ENCODE measurements at places on chromosomes 13 and 19.
A peak's percentile ranks its signal among the peaks of the same experiment; 100 is the strongest.

DNA sequence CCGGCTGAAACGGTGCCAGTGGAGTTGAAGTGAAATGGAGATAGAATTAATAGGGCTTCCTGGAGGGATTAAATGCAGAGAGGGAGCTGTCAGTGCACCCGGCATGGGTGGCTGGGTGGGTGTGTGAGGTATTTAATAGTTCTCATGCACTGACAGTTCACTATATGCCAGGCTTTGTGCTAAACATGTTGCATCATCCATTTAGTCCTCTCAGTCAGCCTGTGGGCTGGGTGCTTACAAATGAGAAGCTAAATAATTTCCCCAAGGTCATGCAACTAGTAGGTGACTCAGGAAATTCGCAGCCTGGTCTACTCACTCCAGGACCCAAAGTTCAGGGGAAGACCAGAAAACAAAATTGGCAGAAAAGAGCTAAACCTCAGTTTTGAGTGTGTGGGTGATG is 63.5 kb upstream of the SPATA13 start:
- DNase-seq: peak; percentile 10

DNA sequence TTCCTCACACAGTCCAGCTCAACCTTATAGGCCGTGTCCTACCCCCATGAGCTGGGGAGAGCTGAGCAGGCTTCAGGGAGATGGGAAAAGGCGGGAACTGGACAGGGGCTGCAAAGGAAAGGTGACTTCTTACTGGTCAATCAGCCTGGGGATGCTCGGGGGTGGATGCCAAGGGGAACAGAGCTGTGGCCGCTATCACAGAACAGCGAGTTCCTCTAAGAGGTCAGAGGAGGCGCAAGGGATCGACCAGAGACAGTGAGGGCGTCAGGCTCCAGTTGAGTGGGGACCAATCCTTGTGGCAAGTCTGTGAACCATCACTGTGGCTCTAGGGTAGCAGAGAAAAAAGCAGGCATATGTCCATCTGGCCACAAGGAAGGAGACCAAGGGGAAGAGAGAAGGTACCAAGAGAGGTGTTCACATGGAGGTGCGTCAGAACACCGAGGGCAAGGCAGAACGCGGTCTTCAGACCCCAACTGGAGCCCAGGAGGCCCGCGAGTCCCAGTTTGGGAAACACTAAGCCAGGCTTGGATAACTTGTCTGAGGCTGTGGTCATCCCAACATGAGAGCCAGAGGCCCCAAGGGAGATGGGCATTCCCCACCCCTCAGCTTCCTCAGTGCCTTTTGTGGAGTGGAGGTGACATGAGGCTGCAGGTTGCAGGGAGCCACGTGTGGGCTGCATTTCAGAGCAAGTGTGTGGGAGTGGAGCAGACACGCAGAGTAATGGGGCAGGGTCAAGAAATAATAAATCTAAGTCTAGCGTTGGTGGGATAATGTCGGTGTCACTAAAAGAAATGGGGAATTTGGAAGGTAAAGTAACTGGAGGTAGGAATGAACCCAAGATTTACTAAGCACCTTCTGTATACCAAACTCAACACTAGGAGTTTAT is 3.9 kb downstream of the F10 start:
- DNase-seq: no peak

DNA sequence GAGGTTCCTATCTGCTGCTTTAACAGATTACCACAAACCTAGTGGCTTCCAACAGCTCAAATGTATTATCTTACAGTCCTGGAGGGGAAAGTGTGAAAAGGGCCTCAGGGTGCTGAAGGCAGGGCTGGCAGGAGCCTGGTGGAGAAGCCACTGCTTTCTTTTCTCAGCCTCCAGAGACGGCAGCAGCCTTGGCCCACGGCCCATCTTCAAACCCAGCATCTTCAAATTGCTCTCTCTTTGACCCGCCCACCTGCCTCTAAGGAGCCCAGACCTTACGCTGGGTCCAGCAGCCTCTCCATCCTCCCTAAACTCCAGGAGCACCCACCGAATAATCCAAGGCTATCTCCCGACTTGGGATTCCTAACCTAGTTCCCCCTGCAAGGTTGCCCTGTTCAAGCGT is 35.6 kb downstream of the C13orf46 start:
- no peak for DNase-seq

- no peak for DNase-seq
These were observed 43.7 kb downstream of the FOXO1 start for GRCh38 chr13:40622761-40623160.

DNA sequence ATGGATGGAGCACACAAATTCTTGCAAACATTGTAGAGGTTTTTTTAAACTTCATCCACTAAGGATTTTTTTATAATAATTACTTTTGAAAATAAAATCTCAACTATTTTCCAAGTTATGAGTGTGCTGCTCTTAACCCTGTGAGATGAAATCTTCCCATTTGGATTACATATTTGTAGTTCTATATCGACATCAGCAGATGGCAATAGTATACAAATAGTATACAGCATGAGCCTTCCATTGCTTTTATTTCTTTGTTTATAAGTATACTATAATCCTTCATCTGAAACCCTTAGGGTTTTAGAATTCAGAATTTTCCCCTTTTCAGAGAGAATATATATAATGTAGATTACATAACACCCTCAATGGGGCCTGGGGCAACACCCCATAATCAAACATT is 70.5 kb downstream of the GJA3 start:
- DNase-seq: peak; percentile 38

- no peak for DNase-seq
These were observed 421.9 kb upstream of the PCDH9 start for GRCh38 chr13:67651908-67652465.

DNA sequence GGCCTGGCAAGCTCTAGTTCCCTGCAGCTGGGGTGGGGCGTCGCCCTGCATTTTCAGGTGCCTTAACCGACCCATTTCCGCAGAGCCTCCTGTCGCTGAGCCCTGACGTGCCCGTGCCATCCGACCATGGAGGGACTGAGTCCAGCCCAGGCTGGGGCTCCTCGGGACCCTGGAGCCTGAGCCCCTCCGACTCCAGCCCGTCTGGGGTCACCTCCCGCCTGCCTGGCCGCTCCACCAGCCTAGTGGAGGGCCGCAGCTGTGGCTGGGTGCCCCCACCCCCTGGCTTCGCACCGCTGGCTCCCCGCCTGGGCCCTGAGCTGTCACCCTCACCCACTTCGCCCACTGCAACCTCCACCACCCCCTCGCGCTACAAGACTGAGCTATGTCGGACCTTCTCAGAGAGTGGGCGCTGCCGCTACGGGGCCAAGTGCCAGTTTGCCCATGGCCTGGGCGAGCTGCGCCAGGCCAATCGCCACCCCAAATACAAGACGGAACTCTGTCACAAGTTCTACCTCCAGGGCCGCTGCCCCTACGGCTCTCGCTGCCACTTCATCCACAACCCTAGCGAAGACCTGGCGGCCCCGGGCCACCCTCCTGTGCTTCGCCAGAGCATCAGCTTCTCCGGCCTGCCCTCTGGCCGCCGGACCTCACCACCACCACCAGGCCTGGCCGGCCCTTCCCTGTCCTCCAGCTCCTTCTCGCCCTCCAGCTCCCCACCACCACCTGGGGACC is 1.2 kb downstream of the ZFP36 start:
- peak; percentile 77 for DNase-seq

DNA sequence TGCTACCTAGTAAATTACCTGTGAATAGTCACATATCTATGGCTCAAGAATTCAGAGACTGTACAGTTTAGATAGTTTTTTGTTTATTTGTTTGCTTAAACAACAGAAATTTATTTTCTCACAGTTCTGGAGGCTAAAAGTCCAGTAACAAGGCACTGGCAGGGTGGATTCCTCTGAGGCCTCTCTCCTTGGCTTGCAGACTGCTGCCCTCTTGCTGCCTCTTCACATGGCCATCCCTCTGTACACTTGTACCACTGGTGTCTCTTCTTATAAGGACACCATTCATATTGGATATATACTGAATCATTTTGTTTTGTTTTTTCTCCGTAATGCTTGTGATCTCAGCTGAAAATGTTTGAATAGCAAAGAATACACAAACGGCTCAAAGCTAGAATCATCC is 56.4 kb upstream of the MIR17HG start:
- DNase-seq: no peak

GRCh38 chr19:11435833-11436313 is 438 bp downstream of the PRKCSH start:
- DNase-seq: peak; percentile 62

- no peak for DNase-seq
These were observed 58.2 kb upstream of the XPO4 start for GRCh38 chr13:20960663-20961309.

- DNase-seq: no peak
These were observed 890.1 kb upstream of the PCDH20 start for GRCh38 chr13:62305756-62306155.

DNA sequence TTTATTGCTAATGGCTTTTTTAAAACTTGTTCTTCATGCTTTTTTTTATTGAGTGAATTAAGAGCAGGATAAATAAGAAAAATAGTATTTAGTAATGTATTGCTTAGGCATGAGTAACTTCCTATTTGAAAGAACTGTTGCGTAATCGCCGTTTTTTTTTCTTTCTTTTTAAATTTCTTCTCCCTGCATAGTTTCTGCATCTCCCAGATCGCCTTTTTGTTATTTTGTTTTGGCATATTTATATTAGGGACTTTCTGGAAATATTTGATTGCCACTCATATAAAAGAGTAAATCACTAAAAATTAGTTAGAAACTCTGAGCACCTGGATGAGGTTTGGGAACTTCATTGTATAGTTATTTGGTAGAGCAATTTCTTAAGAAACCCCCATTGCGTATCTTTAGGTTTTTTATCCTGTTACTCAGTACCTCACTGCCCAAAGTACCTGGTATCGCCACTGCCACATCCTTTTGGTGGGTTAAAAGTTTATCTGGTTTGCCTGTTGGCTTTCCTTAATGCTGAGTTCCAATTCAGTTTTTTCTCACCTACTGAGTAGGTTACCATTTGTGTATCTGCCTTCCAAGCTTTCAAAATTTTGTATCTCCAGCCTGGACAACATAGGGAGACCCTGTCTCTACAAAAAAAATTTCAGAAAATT is 36.2 kb upstream of the LPAR6 start:
- peak; percentile 72 for DNase-seq

GRCh38 chr19:28847468-28847867 is 365.5 kb downstream of the UQCRFS1 start:
- DNase-seq: no peak

DNA sequence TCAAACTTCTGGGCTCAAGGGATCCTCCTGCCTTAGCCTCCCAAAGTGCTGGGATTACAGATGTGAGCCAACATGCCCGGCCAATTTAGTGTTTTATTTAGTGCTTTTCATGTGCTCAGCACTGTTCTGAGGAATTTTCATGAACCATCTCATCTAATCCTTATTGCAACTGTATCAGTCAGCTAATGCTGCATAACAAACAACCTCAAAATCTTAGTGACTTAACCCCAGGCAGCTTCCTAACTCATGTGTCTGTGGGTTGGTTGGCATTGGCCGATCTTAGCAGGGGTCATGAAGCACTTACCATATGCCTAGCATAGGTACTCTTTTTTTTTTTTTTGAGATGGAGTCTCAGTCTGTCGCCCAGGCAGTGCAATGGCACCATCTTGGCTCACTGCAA is 6.2 kb upstream of the SDHAF1 start:
- DNase-seq: no peak

GRCh38 chr19:29952646-29953045 is 10.6 kb downstream of the URI1 start:
- DNase-seq: peak; percentile 36

GRCh38 chr19:40191836-40192646 is 815 bp downstream of the MAP3K10 start:
- DNase-seq: peak; percentile 53

GRCh38 chr19:51644636-51645271 is 1.9 kb downstream of the SIGLEC14 start:
- DNase-seq: peak; percentile 56

DNA sequence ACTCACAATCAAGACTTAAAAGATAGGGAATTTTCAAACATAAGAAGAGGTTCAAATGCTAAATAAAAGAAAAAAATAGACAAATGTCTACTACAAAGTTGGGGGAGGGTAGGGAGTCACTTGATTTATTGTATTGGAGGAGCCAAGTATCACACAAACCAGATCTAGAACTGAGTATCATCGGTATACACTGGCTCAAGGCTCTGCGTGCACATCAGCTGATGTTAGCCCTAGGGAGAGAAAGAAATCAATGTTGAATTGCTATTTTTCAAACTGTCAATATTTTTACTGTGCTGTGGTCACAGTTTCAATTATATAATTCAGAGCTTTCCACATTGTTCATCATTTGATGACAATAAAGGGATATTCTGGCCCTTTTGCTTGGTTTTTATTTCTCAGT is 54.9 kb upstream of the RXFP2 start:
- no peak for DNase-seq

- DNase-seq: peak; percentile 80
These were observed 2.4 kb upstream of the FLT1 start for GRCh38 chr13:28497143-28497876.

DNA sequence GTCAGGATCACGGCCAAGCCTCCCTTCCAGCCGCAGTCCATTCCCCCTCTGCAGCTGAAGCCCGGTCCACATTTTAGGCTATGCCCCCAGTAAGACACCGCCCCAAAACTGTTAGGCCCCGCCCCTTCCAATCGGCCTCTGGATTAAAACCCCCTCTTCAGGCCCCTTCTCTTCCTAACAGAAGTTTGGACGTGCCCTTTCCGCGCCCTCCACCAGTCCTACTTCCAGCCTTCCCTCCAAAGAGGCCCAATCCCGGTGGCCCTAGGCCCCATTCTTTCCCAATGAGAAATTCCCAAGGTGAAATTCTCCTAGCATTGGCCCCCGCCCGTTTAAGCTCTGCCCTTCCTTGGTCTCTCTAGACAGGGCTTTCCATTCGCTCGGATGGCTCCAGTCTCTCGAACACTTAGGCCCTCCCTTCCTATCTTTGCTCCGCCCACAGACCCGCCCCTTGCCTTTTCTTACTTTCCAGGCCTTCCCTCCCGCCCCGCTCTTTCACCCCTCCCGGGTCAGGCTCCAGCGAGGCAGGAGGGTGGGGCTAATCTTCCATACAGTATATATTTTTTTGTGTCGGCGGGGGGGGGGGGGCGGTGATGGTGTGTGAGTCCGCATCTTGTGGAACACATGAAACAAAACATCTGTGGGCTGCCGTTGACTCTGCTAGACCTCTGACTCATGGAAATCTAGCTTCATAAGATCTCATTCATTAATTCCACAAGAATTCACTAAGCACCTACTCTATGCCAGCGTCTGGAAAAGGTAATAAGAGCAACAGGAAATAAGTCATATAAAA is 13.6 kb downstream of the LTBP4 start:
- peak; percentile 95 for DNase-seq

- DNase-seq: peak; percentile 20
These were observed 100.4 kb downstream of the ING1 start for GRCh38 chr13:110813646-110814624.

DNA sequence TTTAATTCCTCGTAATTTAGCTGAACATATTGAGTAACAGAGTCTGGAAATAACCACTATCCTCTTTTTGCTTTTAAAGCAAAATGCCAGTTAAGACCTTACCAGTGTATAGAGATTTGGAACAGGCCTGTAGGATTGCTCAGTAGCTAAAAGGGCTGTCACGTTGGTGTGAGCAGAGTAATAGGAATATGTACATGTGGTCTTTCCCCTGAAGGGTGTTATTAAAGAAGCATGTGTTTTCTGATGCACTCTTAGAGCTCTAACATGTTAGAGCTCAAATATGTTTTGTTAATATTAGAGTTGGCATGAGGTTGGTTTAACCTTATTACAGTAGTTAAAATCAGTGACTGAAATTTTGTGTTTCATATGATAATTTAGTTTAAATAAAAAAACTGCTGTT is 172.9 kb downstream of the PDS5B start:
- DNase-seq: no peak
